ENCODE measurements at places on chromosomes 4 and X. TPM values are rescaled to one million over a fixed set of nuclear protein-coding genes. Genes with fewer than 3 reads are reported as not detected.

- no peak for DNase-seq
Measured at GRCh38 chr4:37246891-37247290, 2.3 kb downstream of the NWD2 start.

DNA sequence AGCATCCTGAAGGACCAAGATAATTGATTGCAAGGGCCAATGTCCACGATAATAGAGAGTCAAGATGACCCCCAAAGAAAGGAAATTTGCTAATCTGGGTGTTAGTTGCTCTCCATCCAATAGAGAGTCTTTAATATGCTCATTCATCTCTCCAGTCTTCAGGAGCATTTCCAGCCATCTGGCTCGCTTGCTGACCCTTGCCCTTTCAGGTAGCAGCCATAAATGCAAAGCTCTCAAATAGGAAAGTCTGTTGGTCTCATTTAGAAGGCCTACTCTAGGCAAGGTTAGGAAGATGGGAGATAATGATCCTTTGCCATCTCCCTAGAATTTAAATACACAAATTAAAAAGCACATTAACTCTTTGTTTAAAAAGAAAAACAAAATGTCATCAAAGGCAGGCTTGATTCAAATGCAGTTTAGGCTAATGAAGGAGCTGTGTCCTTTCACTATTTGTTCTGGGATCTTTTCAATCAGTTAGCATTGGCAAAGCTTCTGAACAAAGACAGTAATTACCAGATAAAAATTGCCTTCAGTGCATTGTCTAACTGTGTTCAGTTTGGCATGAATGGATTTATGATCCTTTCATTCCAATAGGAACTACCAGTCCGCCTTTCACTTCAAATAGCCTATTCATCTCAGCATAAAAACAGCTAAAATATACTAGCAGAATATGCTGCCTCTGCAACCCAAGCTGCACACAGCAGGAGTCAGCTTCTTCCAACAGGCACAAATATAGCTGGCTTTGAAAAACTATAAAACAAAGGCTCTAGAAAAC lies 49.6 kb upstream of the ATXN3L start:
- DNase-seq = no peak

CFI gene
- total RNA-seq = not detected

DNA sequence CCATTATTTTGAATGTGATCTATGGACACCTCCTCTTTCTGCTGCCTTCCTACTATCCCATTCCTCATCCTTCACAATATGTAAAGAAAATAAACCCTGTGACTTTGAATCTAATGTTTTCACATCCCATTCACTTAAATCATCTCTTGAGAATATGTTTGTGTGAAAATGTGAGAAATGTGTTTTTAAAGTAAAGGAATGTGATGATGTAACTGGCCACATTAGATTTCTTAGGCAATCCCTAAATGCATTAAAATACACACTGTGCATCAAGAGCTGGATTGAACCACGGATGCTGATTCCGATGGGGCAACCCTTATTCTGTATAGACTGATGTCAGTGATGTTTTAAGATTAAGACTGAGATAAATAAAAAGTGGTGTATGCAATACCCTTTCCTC lies 558.9 kb upstream of the TENM3 start:
- DNase-seq = no peak

- no peak for DNase-seq
Measured at GRCh38 chr4:155032521-155033229, 175.8 kb upstream of the NPY2R start.

DNA sequence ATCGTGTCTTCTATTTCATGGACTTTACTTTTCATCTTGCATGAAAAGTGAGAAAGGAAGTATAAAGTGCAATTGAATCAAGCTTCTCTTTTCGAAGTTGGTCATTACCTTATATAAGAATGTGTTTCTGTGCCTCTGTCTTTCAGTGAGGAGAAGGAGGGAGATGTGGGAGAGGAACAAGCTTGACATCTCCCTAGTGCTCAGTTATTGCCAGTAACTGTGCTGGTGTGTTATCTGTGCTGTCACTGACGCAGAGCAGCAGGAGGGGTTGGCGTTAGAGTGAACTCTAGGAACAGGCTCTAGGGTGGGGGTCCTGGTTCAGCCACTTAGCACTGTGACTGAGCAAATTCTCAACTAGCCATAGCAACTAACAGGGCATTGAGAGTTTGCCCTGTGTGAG lies 34.0 kb upstream of the TBC1D9 start:
- DNase-seq = no peak

DNA sequence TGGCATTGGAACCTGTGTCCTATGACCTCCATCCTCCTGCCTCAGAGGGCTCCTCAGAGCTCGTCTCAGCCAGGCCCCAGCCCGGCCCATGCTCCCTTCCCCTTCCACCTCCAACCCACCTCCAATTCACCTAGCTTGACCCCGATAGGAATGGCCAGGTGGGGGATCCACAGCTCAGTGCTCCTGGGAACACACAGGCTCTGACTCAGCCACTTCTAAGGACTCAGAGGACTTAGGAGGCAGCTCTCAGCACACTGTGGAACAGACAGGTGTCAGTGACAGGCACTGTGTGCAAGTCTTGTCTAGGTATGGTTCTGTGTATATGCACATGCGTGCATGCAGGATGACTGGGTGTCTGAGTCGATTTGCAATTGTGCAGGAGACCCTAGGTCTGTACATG lies 44.8 kb downstream of the PJA1 start:
- no peak for DNase-seq

DNA sequence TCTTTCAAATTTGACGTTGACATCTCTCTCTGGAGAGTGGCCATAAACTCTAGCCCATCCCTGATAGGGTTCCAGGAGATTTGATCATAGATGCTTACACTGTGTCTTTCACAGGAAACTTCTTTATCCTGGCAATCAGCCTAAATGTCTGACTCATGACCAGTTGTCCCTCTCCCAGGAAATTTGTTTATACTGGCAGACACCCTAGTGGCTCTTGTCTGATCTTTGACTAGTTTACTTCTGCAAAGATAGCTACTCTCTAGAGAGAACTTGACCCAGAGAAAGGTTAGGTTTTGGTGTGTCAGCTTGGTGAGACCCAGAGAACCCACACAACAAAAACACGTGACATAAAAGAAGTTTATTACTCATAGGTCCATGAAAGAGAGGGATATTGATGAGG lies 509.8 kb downstream of the CENPC start:
- DNase-seq = no peak

Measured in activated CD4-positive, alpha-beta memory T cell treated with anti-CD3 and anti-CD28 coated beads for 36 hours (primary cell).